CD4-positive, alpha-beta T cell treated with Interleukin-2 at 100 ng/mL for 4 hours (primary cell): ENCODE measurements at places on chromosomes 2 and 18.

- no peak for DNase-seq
Observed at GRCh38 chr2:233967164-233967563, 50.0 kb downstream of the TRPM8 start.

- no peak for DNase-seq
Observed at GRCh38 chr2:71620851-71621251, 167.5 kb downstream of the DYSF start.

DNA sequence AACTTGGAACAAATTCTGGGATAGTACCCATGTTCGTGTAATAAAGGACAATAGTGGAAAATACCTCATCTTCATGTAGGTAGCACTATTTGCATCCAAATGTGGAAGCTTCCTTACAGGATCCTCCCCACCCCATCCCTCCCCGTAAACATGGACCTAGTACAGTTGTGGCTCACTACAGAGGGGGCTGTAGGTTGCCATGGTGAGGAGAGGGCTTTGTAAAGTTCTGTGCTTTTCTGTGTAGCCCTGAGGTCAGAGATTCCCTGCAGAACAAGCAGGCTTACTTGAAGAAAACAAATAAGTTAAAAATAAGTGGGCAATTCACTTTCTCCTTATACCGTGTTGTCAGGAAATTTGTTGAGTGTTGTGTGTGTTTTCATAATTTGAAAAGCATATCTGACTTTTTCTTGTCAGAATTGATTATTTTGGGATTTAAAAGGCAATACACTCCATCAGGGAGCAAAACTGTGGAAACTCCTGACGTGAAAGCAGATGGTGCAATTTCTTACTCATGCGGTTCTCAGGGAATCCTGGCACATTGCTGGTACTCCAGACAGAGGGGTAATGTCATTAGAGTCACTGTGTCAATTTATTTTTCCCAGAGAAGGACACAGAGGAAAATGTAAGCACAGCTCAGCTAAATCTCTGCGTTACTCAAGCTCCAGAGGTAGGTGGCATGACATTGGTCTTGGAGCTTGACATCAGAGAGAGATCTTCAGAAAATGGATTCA is 174.2 kb upstream of the LHCGR start:
- no peak for DNase-seq

GRCh38 chr2:54589340-54590215 is 133.5 kb downstream of the SPTBN1 start:
- DNase-seq = peak; percentile 67

GRCh38 chr2:43131051-43131889 is 95.1 kb downstream of the ZFP36L2 start:
- peak; percentile 89 for DNase-seq

DNA sequence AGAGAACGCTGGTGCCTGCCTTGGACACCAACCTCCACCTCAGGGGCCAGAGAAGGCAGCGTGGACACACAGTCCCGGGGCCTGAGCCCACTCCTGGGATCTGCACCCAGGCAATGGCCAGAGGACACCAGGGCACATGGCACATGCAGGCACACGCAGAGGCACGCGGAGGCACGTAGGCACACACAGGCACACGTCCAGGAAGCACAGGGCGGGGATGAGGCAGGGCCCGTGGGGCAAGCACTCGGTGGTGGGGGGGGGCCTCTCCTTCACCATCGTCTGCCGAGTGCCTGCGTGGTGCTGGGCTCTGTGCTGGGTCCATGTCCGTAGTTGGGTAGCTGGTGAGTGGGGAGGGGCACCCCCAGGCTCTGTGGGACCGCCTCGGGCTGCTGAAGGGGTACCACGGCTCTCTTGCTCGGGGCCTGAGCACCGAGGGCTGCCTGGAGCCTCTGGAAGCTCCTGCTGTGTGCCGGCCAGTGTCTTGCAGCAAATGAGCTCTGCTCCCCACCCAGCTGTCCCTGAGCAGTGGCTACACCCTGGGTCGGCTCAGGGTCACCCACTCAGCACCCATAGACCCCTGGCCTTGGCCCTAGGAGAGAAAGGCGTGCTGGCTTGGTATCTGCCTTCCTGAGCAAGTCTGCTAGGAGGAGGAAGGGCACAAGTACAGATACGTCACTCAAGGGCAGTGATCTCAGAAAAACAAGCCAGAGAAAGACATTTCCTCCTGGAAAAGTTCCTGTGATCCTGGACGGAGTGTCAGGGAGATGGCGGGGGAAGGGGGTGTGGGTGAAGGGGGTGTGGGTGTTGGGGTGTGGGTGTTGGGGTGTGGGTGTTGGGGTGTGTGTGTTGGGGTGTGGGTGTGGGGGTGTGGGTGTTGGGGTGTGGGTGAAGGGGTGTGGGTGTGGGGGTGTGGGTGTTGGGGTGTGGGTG is 26.4 kb downstream of the RTP5 start:
- no peak for DNase-seq

GRCh38 chr2:174338147-174338605 is 3.4 kb downstream of the SP9 start:
- DNase-seq = no peak

DNA sequence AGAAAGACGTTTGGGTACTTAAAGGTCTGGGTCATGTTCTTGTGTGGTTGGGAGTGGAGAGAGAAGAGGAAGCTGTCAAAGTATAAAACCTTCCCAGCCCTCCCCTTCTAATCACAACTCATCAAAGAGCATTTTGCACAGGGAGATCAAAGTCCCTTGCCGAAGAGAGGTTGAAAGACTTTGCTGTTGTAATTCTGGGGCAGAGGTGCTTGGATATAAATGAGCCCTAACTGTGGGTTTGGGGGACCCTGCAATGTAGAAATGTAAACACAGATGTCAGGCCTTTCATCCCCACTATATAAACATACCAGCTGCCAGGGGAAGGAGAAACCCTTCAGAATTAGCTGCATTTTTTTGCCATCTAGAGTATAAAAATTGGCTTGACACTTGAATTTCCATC is 182.1 kb downstream of the ETAA1 start:
- DNase-seq = no peak

GRCh38 chr2:75870133-75870532 is 159.4 kb upstream of the GCFC2 start:
- no peak for DNase-seq

GRCh38 chr2:163906410-163906809 is 170.6 kb upstream of the FIGN start:
- DNase-seq = no peak

DNA sequence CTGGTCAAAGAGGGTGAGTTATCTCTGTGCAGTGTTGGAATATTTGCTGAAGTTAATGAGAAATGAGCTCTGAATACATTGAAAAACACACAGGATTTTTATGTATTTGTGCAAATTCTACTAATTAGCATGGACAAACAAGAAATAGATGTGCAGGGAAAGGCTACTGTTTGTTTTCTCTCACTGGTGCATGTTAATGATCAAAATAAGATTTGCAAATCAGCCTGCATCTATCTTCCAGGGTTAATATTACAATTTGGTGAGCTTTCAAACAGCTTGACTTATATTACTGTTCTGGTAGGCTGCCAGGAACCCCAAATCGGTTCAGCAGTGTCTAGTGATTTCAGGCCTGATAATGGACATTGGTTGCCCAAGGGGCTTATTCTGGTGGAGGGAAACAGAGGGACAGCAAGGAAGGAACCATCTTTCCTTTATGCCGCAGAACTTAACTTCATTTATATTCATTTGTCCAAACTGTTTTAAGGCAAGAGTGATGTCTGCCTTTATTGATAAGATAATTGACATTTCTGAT is 93.8 kb upstream of the REG3A start:
- no peak for DNase-seq

- no peak for DNase-seq
Observed at GRCh38 chr2:157107877-157108276, 149.6 kb upstream of the GALNT5 start.

GRCh38 chr2:8872821-8873432 is 35.5 kb upstream of the KIDINS220 start:
- DNase-seq = peak; percentile 11

DNA sequence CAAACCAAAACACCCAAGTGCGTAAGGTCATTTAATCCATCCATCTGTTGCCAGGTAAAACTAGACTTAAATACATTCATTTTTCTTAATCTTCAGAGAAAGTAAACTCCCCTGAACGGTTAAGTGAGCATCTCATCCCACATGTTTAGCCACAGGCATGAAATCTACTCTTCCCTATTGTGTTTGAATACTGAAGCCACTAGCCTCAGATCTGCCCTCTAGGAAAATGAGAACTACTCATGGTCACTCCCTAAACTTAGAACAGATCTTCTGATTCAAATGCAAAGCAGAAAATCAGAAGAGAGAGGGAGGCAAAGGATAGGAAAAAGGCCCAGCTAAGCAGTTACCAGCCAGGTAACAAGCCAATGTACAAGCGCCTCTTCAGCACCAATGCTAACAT is 7.1 kb downstream of the TMEM247 start:
- DNase-seq = no peak
